Activated CD8-positive, alpha-beta T cell treated with anti-CD3 and anti-CD28 coated beads for 36 hours (primary cell): ENCODE measurements at places on chromosomes 6 and 20. TPM values are rescaled to one million over a fixed set of nuclear protein-coding genes. Genes with fewer than 3 reads are reported as not detected.

GRCh38 chr6:79070206-79070825 lies 7.7 kb downstream of the PHIP start:
- H3K27me3 ChIP-seq = no peaks in the 10 kb centered on the region
- peaks cover 26% of the 10 kb centered on the region for H3K36me3 ChIP-seq
- no peak for DNase-seq
- H3K4me3 ChIP-seq = no peak overlapping the region
- peaks cover 55% of the 10 kb centered on the region for H3K4me1 ChIP-seq
- peak overlapping the region; percentile 8 for H3K27ac ChIP-seq

PRL gene
- 0.60 TPM for total RNA-seq

DNA sequence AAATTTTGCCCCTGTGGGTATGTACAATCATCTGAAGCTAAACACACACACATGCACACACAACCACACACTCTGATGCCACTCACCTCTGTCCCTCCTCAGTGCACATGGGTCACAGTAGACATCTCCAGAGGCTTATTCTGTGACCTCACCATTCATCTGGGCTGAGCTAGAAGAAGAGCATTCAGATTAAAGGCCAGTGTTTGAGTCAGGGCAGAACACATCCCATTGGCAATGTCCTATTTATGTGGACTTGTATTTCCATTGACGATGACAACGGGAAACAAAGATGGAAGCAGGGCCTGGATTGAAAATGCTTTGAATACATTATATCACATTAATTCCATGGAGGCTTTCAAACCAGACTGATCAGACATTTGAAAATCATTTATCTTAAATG lies 26.8 kb upstream of the SLC22A23 start:
- no peaks in the 10 kb centered on the region for H3K36me3 ChIP-seq
- no peak for DNase-seq
- no peak overlapping the region for H3K4me3 ChIP-seq
- H3K27me3 ChIP-seq = peaks cover 12% of the 10 kb centered on the region

DNA sequence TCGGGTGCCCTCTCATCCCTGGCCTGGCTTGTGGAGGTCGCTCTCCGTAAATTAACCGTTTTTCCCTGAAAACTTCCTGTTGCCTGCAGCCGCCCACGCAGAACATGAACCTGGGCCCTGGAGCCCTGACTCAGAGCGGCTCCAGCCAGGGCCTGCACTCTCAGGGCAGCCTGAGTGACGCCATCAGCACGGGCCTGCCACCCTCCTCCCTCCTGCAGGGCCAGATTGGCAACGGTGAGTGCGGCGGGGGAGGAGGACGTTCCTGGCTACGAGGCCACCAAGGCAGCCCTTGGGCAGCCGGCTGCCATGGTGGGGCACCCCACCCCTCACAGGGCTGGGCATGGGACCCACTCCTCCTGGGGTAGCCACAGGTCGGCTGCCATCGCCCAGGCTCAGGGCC lies 17.8 kb downstream of the SS18L1 start:
- no peaks in the 10 kb centered on the region for H3K27me3 ChIP-seq
- H3K4me3 ChIP-seq = no peak overlapping the region
- peaks cover 20% of the 10 kb centered on the region for H3K4me1 ChIP-seq
- peaks cover 17% of the 10 kb centered on the region for H3K36me3 ChIP-seq
- H3K27ac ChIP-seq = no peak overlapping the region

- no peak overlapping the region for H3K27ac ChIP-seq
- H3K4me3 ChIP-seq = no peak overlapping the region
- H3K27me3 ChIP-seq = no peaks in the 10 kb centered on the region
- no peaks in the 10 kb centered on the region for H3K36me3 ChIP-seq
These were observed 31.8 kb upstream of the CCDC167 start for GRCh38 chr6:37531437-37532036.

DNA sequence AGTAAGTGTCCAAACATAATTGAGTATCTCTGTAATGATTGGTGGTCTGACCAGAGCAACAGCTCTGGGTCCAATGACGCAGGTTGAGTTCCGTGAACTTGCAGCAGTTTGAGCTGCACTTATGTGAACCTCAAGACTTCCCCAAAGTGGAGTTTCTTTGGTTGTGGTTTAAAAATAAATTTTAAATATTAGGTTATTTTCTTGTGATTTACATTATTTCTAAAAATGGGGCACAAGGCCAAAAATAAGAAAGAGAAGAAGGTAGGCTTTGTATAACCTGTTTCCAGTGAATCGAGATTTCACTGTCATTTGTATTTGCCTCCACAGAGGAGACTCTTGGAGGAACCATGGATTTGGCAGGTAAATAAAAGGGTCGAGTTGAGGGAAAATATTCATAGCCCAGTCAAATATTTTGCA lies 166.4 kb upstream of the ZNF217 start:
- H3K4me3 ChIP-seq = no peak overlapping the region
- no peaks in the 10 kb centered on the region for H3K27me3 ChIP-seq
- no peak overlapping the region for H3K27ac ChIP-seq
- no peak for DNase-seq
- no peaks in the 10 kb centered on the region for H3K36me3 ChIP-seq
- H3K4me1 ChIP-seq = peaks cover 12% of the 10 kb centered on the region

PRPH2 gene
- not detected for total RNA-seq

TSHZ2 gene
- total RNA-seq = 0.54 TPM

KCNQ2 gene
- total RNA-seq = not detected

PSORS1C2 gene
- not detected for total RNA-seq

DNA sequence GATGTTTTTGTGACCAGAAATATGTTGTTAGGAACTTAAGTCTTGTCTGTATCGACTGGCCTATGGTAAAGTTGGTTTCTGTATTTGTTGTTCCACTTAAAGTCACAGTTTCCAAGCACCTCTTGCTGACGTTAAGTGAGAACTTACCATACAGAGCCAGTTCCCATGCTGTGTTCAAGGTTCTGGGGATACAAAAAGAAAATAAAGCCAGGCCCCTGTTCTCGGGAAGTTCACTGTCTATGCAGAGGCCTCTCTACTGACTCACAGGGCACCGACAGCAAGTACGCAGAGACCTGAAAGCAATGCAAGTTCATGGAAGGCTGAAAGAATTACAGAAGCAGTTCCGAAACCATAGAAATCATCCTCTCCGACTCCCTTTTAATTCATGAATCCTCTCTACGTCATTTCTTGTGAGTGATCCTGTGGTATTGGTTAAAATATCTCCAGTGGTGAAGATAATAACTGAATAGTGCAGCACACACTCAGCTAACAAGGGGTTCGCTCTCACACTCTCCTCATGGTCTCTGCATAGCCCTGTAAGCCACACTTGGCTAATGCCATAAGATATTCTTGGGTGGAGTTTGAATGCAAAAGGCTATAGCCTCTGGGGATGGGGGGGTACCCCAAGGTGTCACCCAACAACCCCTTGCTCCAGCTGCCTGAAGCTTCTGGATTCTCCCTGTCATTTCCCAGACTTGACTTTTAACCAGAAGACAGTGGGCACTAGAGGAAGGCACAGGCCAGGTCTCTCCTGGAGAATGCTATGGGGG lies 91.2 kb upstream of the EXOC2 start:
- no peak for DNase-seq
- H3K27me3 ChIP-seq = peaks cover 2% of the 10 kb centered on the region
- H3K36me3 ChIP-seq = no peaks in the 10 kb centered on the region

HLA-DPA1 gene
- total RNA-seq = 27.9 TPM
